ENCODE measurements at places on chromosomes 3 and 15.

DNA sequence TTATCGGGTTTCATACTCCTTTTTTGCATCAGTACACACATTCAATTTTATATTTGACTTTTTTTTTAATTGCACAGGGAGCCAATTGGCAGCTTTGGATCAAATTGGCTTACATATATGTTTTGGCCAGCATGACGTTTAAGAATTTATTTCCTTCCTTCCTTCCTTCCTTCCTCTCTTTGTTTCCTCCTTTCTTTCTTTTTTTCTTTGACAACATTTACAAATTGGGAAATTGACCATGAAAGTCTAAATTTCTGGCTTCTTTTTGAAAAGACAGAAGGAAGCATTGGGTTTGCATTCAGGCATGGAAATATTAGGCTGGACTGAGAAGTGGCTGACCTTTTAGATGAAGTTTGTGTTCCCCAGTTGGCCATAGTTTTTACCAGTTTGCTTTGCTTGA, 103.4 kb upstream of the IGSF10 start:
- no peak for DNase-seq

GRCh38 chr3:42632146-42632545, 21.4 kb upstream of the ZBTB47 start:
- DNase-seq, result no peak

- no peak for DNase-seq
Observed at GRCh38 chr15:69463182-69463756, 10.7 kb downstream of the RPLP1 start.

DNA sequence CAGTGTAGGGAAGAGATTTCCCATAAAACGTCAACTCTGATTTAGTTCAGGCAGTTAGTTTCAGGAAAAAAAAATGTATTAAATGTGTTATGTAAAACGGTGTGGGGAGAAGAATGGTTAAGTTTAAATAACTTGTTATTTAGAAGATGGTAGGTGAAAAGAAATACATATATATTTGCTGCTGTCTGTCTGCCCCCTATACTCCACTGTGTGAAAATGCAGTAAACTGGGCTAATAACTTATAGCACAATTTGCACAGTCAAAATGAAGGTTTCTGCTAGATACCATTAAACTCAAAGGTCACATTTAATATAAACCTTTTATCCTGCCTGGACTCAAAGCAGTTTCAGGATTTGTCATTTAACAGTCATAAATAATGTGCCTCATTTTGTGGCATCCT, 515.0 kb downstream of the FGF12 start:
- DNase-seq, result no peak

GRCh38 chr3:99474776-99475175, 163.6 kb upstream of the COL8A1 start:
- no peak for DNase-seq

DNA sequence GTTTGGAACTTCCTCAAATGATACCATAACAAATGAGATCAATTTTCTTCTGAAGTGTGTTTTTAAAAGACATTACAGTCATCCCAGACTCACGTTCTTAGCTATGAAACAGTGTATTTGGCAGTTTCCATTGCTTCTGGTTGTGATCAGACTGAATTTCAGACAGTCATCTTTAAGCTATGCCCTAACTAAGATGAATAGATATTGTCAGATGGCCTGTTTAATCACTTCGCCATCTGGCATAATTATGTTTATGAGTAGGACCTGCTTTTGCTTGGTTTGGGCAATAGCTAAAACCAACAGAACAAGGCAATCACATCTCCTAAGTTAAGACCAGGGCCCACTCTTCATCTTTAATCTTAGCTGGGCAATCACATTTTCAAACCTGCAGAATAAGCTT, 313.1 kb downstream of the SV2B start:
- no peak for DNase-seq

DNA sequence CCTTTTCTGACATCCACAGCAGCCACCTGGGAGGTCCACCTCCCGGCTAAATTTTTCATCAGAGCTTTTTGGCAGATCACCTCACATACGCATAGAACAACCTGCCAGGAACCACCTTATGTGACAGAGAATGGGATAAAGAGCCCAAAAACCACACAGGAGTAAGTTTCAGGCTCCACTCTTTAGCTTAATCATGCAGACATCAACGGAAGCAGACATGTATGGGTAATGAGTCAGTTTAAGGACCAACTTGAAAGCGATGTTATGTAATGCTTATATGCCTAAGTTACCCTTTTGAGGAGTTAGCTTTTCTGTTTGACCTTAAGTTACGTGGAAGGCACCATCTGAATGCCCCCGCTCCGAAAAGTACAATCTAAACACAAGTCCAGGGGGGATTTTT, 183.3 kb upstream of the BHLHE40 start:
- DNase-seq, result no peak

DNA sequence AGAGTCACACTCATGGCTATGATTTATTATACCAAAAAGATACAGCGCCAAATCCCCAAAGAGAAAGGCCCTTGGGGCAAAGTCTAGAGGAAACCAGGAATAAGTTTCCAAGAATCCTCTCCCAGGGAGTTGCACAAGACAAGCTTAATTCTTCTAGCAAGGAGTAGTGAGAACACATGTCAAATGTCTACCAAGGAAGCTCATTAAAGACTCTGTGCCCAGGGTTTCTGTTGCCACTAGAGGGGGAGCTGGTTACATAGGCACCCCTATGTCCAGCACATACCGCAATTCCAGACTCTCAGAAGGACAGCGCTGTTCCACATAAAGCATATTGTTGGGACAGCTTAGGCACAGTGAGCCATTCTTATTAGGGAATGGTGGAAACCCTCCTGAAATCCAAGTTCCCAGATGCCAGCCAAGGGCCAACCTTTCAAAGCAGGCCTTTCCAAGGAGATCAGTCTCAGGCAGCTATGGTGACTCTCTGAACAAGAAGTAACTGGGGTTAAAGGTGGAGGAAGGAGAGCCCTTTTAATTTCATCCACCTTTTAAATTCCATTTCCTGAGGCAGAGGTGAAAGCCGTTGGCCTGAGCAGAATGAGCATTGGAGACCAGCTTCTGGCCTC, 194.2 kb downstream of the UACA start:
- peak; percentile 80 for DNase-seq

- DNase-seq, result no peak
Observed at GRCh38 chr15:74431645-74432044, 2.1 kb downstream of the SEMA7A start.

DNA sequence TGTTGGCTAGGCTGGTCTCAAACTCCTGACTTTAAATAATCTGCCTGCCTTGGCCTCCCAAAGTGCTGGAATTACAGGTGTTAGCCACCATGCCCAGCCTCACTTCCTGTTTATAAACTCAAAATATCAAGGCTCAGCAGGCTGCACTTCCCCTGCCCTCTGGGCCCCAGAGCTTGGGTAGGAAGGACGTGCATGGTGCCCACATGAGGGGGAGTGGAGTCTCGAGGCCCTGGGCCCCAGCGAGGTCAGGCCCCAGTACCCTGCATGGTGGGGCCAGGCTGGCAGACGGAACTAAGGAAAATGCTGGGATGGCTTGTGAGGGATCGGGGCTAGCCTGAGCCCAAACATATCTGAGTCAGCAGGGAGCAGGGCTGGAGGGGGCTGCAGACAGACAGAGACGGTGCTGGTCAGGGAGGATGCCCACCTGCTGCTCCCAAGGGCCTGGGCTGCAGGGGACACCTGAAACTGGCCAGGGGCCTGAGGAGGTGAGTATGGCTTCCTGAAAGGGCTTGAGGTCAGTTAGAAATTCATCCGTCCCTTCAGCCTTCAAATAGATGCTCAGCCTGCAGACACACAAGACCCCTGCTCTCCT, 5.1 kb downstream of the SPTBN5 start:
- peak; percentile 43 for DNase-seq

DNA sequence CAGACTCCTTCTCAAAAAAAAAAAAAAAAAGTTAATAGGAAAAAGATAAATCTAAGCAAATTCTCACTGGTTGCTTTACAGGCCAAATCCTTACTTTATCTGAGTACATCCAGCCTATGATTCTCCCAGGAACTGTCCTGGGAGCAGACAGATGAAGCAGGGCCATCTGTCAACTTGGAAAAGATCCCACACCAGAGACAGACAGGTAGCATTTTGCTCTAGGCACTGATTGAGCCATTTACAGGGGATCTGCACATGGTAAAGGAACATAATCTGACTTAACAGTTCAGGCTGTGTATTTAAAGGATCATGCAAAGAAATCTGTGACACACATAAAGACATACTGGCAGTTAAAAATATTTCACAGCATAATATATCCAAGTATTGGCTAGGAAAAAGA, 1006.5 kb downstream of the TBL1XR1 start:
- DNase-seq, result no peak

DNA sequence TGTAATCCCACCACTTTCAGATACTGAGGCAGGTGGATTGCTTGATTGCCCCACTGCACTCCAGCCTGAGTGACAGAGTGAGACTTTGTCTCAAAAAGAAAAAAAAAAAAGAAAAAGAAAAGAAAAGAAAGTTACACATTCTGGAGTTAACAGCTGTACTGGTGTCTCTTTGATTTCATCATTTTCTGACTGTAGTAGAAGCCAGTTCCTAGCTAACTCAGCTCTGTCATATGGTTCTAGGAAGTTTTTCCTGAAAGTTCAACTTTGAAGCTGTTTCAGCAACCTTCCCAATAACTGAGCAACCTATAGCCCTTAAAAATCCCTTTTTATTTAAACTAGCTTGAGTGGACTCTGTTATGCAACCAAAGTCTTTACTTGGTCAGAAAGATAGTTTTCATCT, 104.6 kb upstream of the STRIT1 start:
- DNase-seq, result no peak

All from KBM-7 (cell line).